A172 (cell line): ENCODE measurements at places on chromosomes 5 and 9. TPM values are rescaled to one million over a fixed set of nuclear protein-coding genes. Genes with fewer than 3 reads are reported as not detected.

The TAS2R1 gene
- not detected in 2 replicates for total RNA-seq

The PSAT1 gene
- total RNA-seq = 147 and 182 TPM in 2 replicates

The PRDM9 gene
- not detected in 2 replicates for total RNA-seq

The NKD2 gene
- total RNA-seq = 4.3 TPM in 1 of 2 replicates, not detected in the other

The RXFP3 gene
- total RNA-seq = not detected in 2 replicates

The IL13 gene
- total RNA-seq = not detected in 2 replicates

The BTNL9 gene
- not detected in 2 replicates for total RNA-seq

The PCDHA9 gene
- total RNA-seq = 0.07 TPM in 1 of 2 replicates, not detected in the other

The MEIKIN gene
- not detected in 2 replicates for total RNA-seq

The MARCOL gene
- not detected in 2 replicates for total RNA-seq

The GRIA1 gene
- 0.02 and 0.38 TPM in 2 replicates for total RNA-seq

The SFXN1 gene
- 202 and 239 TPM in 2 replicates for total RNA-seq

The EPB41L4A gene
- 1.2 and 2.2 TPM in 2 replicates for total RNA-seq

The PCDHA8 gene
- total RNA-seq = not detected in 2 replicates
